ENCODE measurements at places on chromosomes 2 and 18. TPM values are rescaled to one million over a fixed set of nuclear protein-coding genes. Genes with fewer than 3 reads are reported as not detected.

DNA sequence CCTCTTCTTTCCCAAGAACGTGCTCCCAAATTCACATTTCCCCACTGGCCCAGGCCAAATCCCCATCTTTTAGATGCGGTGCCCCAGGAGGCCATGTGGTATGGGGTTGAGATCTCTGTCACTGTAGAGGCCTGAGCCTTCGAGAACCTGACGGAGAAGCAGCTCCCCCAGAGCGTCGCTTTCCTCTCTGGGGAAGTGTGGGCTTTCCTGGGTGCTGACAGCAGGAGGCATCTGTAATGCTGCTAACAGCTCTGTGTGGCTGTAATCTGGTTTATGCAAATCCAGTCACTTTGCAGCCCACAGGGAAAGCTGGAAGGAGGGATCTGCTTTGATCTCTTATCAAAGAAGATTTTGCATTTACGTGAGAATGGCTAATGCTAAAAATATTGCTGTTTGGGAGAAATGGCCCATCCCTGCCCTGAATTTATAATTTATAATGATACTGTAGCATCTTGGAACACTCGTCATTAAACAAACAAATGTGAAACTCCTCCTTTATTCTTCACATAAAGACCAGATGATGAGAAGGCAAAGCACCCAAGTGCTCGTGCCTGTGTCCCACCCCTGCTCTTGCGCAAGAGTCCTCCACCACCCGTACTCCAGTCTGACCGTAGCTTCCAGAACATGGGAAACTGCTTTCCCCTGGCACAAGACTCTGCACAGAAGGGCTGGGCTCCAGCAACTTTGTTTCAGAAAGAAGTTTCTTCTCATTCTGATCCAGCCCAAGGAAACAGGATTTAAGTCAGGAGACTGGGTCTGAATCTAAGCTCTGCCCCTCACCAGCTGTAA lies 109.9 kb upstream of the EPC2 start:
- DNase-seq, result no peak

- no peak for DNase-seq
Measured at GRCh38 chr18:58446391-58447060, 182.4 kb downstream of the ALPK2 start.

- DNase-seq, result no peak
Measured at GRCh38 chr2:215811409-215812345, 201.7 kb downstream of the MREG start.

CHMP3 gene
- 105 TPM for total RNA-seq

ADD2 gene
- 2.3 TPM for total RNA-seq

GRCh38 chr18:74478880-74479279 lies 17.3 kb upstream of the CNDP2 start:
- no peak for DNase-seq

ZAP70 gene
- not detected for total RNA-seq

- DNase-seq, result no peak
Measured at GRCh38 chr2:229350883-229351282, 79.8 kb upstream of the PID1 start.

DNA sequence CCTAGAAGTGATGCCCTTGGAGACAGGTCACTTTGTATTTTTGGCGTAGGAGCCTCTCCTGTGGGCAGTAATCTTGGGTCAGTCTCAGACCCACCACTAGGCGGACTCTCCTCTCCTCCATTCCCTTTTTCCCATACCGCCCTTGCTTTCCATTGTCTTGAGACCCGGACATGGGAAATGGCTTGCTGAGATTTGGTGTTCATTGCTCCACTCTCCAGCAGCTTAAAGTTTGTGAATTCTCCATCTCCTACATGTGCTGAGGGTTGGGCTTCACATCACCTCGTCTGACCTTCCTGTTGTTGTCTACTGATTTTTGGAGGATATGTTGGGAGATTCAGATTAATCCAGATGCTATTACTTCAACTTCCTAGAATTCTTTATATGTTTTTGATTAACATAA lies 159.2 kb upstream of the RAB12 start:
- DNase-seq, result no peak

UGT1A3 gene
- total RNA-seq, result 4.1 TPM

DNA sequence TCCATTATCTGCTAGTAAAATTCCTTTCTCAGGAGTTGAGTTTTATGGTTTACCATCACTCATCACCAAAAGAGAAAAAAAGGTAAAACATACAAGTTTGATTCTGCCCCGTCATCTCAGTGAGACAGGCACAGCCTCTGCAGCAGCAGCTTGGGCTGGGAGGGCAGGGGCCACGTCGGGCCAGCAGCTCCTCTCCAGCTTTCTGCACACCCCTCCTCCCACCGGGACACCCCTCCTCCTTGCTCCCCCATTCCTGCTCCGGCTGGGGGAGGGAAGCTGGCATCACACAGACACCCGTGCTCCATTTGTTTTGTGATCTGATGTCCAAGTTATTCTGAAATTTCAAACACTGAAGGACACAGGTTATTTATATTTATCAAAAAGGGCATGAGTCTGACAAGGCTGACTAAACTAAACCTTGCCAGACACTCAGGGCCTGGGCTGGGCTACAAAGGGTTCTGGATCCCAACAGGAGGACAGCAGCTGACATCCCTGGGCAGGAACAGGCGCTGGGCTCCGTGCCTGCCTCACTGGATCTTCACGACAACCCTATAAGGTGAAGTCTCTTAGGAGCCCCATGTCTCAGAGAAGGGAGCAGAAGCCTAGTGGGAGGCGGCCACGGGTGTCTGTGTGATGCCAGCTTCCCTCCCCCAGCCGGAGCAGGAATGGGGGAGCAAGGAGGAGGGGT lies 71.4 kb downstream of the HDAC4 start:
- no peak for DNase-seq

CHST9 gene
- 4.5 TPM for total RNA-seq

PROM2 gene
- total RNA-seq, result 38.0 TPM

- DNase-seq, result peak; percentile 99
Measured at GRCh38 chr18:77129150-77129551, 3.4 kb downstream of the MBP start.

DNA sequence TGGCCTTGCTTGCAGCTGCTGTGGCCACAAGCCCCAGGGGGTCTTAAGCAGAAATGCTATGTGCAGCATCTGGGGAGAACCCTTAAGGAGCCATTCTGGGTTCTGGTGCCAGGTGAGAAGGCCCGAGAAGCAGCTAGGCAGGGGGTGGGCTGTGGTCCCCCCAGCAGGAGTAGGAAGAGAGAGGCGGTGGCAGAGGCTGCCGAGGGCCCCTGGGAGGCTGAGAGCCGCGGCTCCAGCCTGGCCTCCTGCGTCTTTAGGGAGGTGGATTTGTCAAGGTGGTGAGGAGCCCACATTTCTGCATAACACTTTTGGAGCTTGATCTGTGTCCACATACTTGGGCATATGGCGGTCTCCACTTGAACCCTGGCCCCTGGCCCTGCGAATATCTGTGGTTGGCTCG lies 196.5 kb downstream of the TWIST2 start:
- no peak for DNase-seq

LIPG gene
- total RNA-seq, result 61.4 TPM

DNA sequence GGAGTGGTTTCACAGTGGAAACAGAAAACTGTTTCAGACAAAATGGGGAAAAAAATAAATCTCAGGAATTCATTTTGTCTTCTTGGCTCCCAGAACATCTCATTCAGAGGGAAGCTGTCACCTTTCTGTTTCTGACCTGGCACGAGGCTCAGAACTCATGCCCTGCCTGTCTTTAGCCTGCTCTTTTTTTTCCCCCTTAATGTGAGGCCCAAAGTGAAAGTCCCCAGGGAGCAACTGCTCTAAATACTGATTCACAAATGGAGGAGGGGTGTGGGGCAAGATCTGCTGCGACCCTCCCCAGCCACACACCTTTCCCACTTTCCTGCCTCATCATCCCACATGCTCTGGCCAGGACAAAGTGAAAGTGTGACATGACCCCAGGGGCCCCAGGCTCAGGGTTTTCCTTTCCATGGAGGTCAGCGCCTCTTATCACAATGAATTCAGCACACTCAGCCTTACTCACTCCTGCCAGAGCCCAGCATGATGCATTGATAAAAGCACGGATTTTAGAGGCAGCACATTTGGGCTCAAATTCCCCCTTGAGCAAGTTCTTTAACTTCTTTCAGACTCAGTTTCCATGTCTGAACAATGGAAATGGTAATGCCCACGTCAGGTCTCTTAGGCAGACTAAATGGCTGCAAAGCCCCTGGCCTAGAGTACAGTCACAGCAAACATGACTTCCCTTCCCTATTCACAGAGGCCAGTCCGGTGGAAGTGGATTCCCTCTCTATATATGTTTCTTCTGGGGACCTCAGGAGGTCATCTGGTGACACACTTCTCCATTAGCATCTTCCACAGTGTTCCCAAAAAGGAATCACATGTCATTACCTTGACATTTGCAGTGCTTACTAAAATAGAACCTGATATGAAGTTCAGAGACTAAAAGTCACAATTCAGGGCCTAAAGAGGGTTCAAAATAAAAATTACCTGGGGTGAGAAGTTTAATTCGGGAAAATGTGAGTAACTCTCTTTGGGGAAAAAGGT lies 55.3 kb upstream of the TMEM163 start:
- DNase-seq, result no peak

- DNase-seq, result peak; percentile 95
Measured at GRCh38 chr2:230671117-230671516, 41.5 kb upstream of the CAB39 start.

FRZB gene
- not detected for total RNA-seq

DNA sequence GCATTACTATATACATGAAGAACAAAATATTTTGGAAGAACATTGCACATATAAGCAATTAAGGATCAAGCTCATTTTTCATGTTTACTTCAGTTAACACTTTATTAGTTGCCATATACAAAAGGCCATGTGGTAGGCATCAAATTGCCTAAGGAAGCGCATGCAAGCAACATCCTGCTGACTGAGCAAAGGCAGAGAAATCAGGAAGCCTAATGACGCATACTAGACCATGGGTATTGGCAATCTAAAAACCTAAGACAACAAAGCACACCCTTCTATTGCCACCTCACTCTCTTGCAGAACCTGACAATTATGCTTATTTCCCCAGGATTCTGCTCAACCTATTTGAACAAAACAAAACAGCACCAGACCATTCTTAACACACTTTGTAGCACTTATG lies 171.9 kb downstream of the STK39 start:
- DNase-seq, result no peak

DNA sequence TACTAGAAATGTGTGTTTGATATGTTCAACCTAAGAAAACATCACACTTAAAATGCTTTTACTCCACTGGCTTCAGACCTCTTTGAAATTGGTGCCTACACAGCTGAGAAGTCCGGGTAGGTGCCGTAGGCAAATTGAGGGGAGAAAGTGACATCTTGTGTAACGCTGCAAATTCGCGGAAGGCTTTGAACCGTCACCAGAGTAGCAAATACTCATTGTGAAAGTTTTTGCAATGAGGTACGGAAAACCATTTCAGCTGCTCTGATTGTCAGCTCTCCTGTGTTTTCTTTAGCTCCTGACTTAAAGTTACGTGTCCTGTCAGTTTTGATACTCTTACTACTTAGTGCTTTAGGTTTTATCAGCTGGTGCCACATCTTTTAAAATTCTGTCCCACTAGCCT lies 224.5 kb downstream of the FAM210A start:
- DNase-seq, result peak; percentile 7

DNA sequence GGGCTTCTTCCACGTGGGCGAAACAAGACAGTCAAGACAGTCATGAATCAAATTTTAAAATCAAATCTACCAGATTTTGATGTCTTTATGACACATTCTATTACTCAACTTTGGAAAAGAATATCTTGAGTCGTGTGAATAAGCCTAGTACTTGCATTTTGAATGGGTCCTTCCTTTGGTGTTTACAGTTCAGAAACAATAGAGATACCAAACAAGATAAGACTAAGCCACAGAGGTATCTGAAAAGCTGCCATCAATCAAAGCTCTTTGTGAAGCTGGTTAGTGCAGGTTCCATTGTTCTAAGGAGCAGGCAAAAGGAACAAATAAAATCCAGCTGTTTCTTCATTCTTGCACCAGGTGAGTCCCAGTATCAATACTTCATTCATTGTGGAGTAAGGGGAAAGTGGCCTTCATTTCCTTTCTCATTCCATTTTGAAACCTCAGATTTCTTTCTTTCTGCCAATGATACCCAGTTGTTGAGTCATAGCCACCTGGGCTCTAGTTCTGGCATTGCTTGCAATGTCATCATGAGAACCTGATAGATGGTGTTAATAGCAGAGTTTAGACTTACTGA lies 151.7 kb upstream of the L3MBTL4 start:
- DNase-seq, result no peak

DNA sequence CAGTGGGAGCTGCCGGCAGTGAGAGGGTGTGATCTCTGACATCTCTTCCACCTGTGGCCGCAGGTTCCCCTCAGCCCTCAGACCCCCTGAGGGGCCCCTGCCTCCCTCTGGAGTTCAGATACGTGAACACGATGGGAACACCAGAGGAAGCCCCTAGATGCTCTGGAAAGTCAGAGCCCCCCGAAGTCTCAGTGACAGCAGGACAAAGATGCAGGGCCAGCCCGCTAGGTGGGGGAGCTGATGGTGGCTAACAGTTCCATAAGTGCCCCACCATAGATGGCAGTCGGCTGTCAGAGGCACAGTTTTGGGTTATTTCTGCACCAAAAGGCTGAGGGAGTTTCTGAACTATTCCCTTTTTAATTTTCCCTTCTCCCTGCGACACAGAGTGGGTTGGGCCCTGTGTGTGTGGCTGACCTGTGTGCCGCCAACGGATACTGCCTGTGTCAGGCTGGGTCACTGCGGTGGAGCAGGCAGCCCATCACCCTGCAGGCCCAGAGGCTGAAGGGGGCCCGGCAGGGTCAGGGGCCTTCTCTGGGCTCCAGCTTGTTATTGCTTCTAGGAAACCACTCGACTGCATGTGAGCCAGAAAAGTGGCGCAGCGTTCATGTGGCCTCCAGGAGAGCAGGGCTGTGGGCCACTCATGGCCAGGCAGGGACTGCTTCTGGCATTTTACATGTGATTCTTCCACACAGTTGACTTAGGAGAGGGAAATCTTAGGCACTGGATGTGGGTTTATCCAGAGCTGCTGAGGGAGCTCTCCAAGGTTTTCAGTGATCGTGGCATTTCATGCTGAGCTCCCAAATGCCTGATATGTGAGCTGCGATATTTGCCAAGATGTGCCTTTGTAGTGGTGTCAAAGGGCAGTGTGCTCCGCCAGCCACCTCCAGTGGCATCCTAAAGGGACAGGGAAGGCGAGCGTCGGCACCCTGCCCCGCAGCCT lies 225.1 kb downstream of the SH3RF3 start:
- no peak for DNase-seq

DNA sequence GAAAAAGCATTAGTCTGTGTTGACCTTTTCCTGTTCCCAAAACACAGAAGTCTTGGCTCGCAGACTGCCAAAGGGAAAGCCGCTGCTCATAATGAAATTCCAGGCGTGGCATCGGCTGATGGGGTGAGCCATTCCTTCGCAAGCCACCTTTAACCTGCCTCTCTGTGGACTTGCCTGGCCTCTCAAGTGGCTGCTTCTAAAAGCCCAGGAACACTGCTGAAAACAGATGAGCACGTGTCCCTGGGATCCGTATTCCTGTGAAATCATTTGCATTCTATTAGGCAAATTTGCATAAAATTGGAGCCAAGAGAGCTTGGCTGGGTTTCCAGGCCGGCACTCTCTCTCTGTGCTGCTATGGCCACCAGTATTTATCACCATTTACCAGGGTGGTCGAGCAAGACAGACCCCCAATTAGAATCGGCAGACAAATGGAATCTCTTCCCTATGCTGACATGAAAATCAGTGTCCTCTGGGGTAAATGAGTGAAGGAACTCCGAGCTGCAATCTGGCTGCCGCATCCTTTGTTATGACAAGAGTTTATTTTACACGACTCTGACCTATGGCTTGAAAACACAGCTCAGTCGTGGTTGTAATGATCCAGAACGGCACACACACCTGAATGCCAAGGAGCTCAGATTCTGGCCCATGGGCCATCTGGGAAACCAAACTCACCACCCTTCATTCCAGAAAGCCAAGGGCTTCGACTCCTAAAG lies 21.7 kb downstream of the BCL2 start:
- DNase-seq, result peak; percentile 81

- DNase-seq, result no peak
Measured at GRCh38 chr2:127320067-127320466, 26.1 kb upstream of the ERCC3 start.

GRCh38 chr2:171800639-171801038 lies 93.4 kb downstream of the SLC25A12 start:
- DNase-seq, result no peak

All from renal cortical epithelial cell (primary cell).